ENCODE measurements at places on chromosomes 13 and 19. TPM values are rescaled to one million over a fixed set of nuclear protein-coding genes. Genes with fewer than 3 reads are reported as not detected.

MAST1 gene
- total RNA-seq = 0.32 TPM

CCDC106 gene
- 28.1 TPM for total RNA-seq

TNFSF13B gene
- total RNA-seq = 1.1 TPM

PRR22 gene
- total RNA-seq = 2.0 TPM

NLRP5 gene
- not detected for total RNA-seq

VAV1 gene
- total RNA-seq = not detected

KASH5 gene
- total RNA-seq = not detected

DZIP1 gene
- 45.0 TPM for total RNA-seq

TUBA3C gene
- total RNA-seq = not detected

ZNF235 gene
- 8.9 TPM for total RNA-seq

CD37 gene
- not detected for total RNA-seq

SIGLEC8 gene
- not detected for total RNA-seq

DMKN gene
- not detected for total RNA-seq

LILRA5 gene
- total RNA-seq = not detected

METTL21C gene
- total RNA-seq = not detected

KANK3 gene
- total RNA-seq = not detected

FXYD3 gene
- not detected for total RNA-seq

CLEC17A gene
- not detected for total RNA-seq

RFPL4A gene
- not detected for total RNA-seq

CDX2 gene
- total RNA-seq = not detected

IGFL2 gene
- total RNA-seq = not detected

CBY2 gene
- total RNA-seq = not detected

PAK4 gene
- 14.8 TPM for total RNA-seq

SLAIN1 gene
- total RNA-seq = not detected

CFAP97D2 gene
- total RNA-seq = not detected

TMEM86B gene
- 3.2 TPM for total RNA-seq

LRRC25 gene
- total RNA-seq = not detected

C1QTNF9B gene
- total RNA-seq = not detected

PSG7 gene
- total RNA-seq = not detected

LACC1 gene
- 6.7 TPM for total RNA-seq

CRB3 gene
- not detected for total RNA-seq

C19orf38 gene
- total RNA-seq = 0.27 TPM

SIGLEC10 gene
- total RNA-seq = not detected

POU4F1 gene
- not detected for total RNA-seq
